Large intestine (tissue), 12 donors: ENCODE measurements at places on chromosomes 6 and 20.

GRCh38 chr20:34065260-34065659 lies 46.8 kb downstream of the EIF2S2 start:
- no peak for DNase-seq

- no peak for DNase-seq
These were observed 14.2 kb upstream of the PREX1 start for GRCh38 chr20:48841875-48842529.

DNA sequence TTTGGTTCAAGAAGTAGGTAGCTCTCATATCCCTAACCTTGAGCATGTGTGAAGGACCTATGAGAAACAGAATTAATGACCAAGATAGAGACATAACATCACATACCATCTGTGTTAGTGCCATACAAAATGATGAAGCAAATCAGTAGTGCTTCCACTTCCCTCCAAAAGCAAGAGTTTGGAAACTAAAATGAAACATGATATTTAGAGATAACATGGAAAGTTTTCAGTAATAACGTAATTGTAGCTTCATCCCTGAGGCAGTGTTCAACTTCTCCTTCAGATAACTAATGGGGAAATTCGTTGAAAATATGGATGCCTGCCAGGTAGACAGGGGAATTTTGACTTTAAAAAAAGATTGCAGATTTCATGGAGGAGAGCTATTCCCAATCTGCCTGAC lies 248.4 kb upstream of the IRAK1BP1 start:
- no peak for DNase-seq

GRCh38 chr6:121686611-121687023 lies 251.2 kb downstream of the GJA1 start:
- DNase-seq = no peak
